ENCODE measurements at places on chromosomes 7 and 10.

- DNase-seq, result no peak
These were observed 51.7 kb upstream of the IGFBP3 start for GRCh38 chr7:45972629-45973312.

DNA sequence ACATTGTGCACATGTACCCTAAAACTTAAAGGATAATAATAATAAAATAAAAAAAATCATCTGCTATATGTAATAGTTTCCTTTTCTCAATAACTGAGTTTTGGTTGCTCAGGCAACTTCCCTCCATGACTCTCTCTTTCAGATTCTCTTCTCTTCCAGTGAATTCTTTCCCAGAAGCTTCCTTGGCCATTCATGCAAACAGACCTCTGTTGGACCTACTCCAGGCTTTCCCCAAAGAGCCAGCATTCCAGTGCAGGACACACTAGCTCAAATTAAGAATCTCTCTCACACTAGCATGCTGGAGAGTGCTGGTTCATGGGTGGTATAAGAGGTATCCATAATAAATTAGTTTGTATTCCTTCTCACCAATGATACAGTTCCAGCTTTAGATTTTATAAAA is 31.0 kb upstream of the ZEB1 start:
- DNase-seq, result no peak

- no peak for DNase-seq
These were observed 55.0 kb upstream of the VWDE start for GRCh38 chr7:12458520-12459131.

GRCh38 chr7:45027774-45028114 is 27.7 kb downstream of the CCM2 start:
- no peak for DNase-seq

DNA sequence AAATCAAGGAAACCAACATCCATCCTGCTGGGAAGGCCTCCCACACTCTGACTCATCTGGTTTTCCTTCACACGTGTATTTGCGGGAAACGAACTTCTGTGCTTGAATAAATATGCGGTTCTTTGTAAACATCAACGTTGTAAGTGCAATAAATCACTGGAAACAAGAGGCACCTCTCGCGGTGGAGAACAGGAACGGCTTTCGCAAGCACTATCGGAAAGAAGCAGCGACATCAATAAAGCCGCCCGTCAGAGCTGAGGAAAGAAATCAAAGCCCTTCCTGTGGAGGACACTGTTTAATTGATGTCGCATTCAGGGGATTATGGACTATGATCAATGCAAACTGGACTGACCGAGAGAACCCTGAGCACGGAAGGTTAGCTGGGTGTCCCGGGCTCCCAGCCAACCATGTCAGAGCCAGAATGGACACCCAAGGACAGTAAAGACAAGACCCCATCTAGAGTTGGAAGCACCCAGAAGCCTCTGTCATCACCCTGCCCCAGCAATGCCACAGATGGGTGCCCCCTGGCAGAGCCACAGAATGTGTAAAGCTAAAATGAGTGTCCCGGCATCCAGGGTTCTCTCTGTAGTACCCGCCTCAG is 37.6 kb downstream of the OAT start:
- DNase-seq, result no peak

- DNase-seq, result no peak
These were observed 68.4 kb downstream of the ELFN1 start for GRCh38 chr7:1738511-1738910.
